Body of pancreas (tissue), 4 donors: ENCODE measurements at places on chromosomes 5 and 9. TPM values are rescaled to one million over a fixed set of nuclear protein-coding genes. Genes with fewer than 3 reads are reported as not detected.

PCDHB4 gene
- total RNA-seq = 1.6 TPM

TMEM232 gene
- 3.1 TPM for total RNA-seq

WDR38 gene
- total RNA-seq = not detected

CDO1 gene
- total RNA-seq = 92.3 TPM

PCDHB7 gene
- not detected for total RNA-seq

RECK gene
- total RNA-seq = 7.0 TPM

DNA sequence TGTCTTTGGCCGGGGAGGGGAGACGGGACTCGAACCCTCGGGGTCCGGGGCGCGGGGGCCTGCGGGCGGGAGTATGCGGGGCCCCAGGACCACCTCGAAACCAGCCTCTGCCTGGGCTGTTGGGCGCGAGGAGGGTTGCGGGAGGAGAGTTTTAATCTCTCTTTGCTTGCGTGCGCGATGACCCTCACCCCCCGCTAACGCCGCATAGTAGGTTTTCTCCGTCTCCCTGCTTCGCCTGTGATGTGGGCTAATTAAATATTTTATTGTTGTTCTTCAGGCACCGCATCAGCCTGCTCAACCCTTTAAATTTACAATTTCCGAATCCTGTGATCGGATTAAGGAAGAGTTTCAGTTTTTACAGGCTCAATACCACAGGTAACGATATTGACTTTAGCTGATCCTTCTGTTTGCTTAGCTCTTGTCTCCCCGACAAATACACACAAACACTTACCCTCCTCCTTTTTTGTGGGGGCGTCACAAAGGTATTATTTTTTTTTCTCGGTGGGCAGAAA, 1.7 kb downstream of the TLE4 start:
- H3K4me1 ChIP-seq = peaks cover 19% of the 10 kb centered on the region
- peak; percentile 43 for DNase-seq
- peak overlapping the region; percentile 92 for H3K27ac ChIP-seq
- no peaks in the 10 kb centered on the region for H3K27me3 ChIP-seq
- H3K36me3 ChIP-seq = no peaks in the 10 kb centered on the region

GRCh38 chr9:133429641-133430161, 7.5 kb downstream of the ADAMTS13 start:
- H3K27ac ChIP-seq = no peak overlapping the region
- H3K4me1 ChIP-seq = peaks cover 4% of the 10 kb centered on the region
- no peaks in the 10 kb centered on the region for H3K27me3 ChIP-seq
- peak; percentile 39 for DNase-seq
- H3K36me3 ChIP-seq = no peaks in the 10 kb centered on the region

- no peak overlapping the region for H3K27ac ChIP-seq
- no peaks in the 10 kb centered on the region for H3K36me3 ChIP-seq
- no peak for DNase-seq
- H3K4me3 ChIP-seq = no peak overlapping the region
Measured at GRCh38 chr9:14563902-14564624, 129.2 kb downstream of the ZDHHC21 start.

GRCh38 chr9:35342221-35342958, 147.5 kb upstream of the RUSC2 start:
- no peak for DNase-seq
- H3K4me3 ChIP-seq = no peak overlapping the region
- H3K4me1 ChIP-seq = peaks cover 11% of the 10 kb centered on the region
- no peak overlapping the region for H3K27ac ChIP-seq
- H3K36me3 ChIP-seq = no peaks in the 10 kb centered on the region

- no peak overlapping the region for H3K27ac ChIP-seq
- no peaks in the 10 kb centered on the region for H3K4me1 ChIP-seq
- no peak overlapping the region for H3K4me3 ChIP-seq
- DNase-seq = no peak
Measured at GRCh38 chr9:11319538-11319937, 706.7 kb upstream of the PTPRD start.

GRCh38 chr9:79280691-79281090, 291.1 kb upstream of the TLE4 start:
- H3K4me3 ChIP-seq = no peak overlapping the region
- H3K27me3 ChIP-seq = no peaks in the 10 kb centered on the region
- DNase-seq = no peak
- H3K36me3 ChIP-seq = no peaks in the 10 kb centered on the region
- H3K27ac ChIP-seq = no peak overlapping the region
- no peaks in the 10 kb centered on the region for H3K4me1 ChIP-seq

- H3K4me1 ChIP-seq = peaks cover 6% of the 10 kb centered on the region
- H3K27ac ChIP-seq = no peak overlapping the region
- DNase-seq = no peak
- H3K27me3 ChIP-seq = no peaks in the 10 kb centered on the region
Measured at GRCh38 chr5:7770436-7770835, 80.5 kb downstream of the CFAP90 start.

GRCh38 chr9:134355158-134355557, 28.9 kb downstream of the RXRA start:
- H3K36me3 ChIP-seq = no peaks in the 10 kb centered on the region
- H3K27ac ChIP-seq = peak overlapping the region; percentile 24
- H3K4me1 ChIP-seq = peaks cover 74% of the 10 kb centered on the region
- H3K27me3 ChIP-seq = no peaks in the 10 kb centered on the region
- no peak for DNase-seq

- no peak for DNase-seq
- no peaks in the 10 kb centered on the region for H3K27me3 ChIP-seq
- no peaks in the 10 kb centered on the region for H3K36me3 ChIP-seq
Measured at GRCh38 chr9:90789862-90790261, 11.8 kb upstream of the SYK start.

GRCh38 chr5:73654819-73655318, 28.9 kb downstream of the ARHGEF28 start:
- no peaks in the 10 kb centered on the region for H3K27me3 ChIP-seq
- no peaks in the 10 kb centered on the region for H3K36me3 ChIP-seq
- no peak overlapping the region for H3K4me3 ChIP-seq
- no peak for DNase-seq
- H3K4me1 ChIP-seq = peaks cover 44% of the 10 kb centered on the region

GRCh38 chr5:127563136-127563535, 45.7 kb downstream of the PRRC1 start:
- H3K4me1 ChIP-seq = peaks cover 3% of the 10 kb centered on the region
- no peak overlapping the region for H3K27ac ChIP-seq
- H3K4me3 ChIP-seq = no peak overlapping the region
- H3K36me3 ChIP-seq = no peaks in the 10 kb centered on the region

- no peaks in the 10 kb centered on the region for H3K36me3 ChIP-seq
- H3K27me3 ChIP-seq = no peaks in the 10 kb centered on the region
- H3K27ac ChIP-seq = no peak overlapping the region
- peaks cover 28% of the 10 kb centered on the region for H3K4me1 ChIP-seq
- no peak for DNase-seq
Measured at GRCh38 chr9:91951944-91952520, 2.0 kb upstream of the ROR2 start.

GRCh38 chr9:134492281-134492691, 149.3 kb upstream of the COL5A1 start:
- H3K36me3 ChIP-seq = no peaks in the 10 kb centered on the region
- no peak overlapping the region for H3K27ac ChIP-seq
- no peak overlapping the region for H3K4me3 ChIP-seq
- H3K4me1 ChIP-seq = no peaks in the 10 kb centered on the region
- H3K27me3 ChIP-seq = no peaks in the 10 kb centered on the region

DNA sequence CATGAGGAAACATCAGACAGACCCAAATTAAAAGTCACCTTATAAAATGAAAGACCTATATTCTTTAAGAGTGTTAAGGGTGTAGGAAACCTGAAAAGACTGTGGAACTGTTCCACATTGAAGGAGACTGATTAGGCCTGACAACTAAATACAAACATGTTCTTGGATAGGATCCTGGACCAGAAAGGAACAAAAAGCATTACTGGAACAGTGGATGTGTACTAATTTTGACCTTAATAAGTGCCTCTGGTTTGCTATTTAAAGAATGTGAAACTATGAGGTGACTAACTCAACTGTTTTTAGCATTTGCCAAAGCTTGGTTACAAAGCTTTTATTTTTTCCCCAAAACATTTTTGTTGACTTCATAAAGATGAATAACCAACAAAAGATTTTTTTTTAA, 340.6 kb downstream of the CAAP1 start:
- H3K27ac ChIP-seq = no peak overlapping the region
- no peaks in the 10 kb centered on the region for H3K27me3 ChIP-seq
- no peaks in the 10 kb centered on the region for H3K36me3 ChIP-seq
- no peaks in the 10 kb centered on the region for H3K4me1 ChIP-seq
- no peak overlapping the region for H3K4me3 ChIP-seq
- no peak for DNase-seq
